Mammary epithelial cell (primary cell): ENCODE measurements at places on chromosomes 5 and 9. TPM values are rescaled to one million over a fixed set of nuclear protein-coding genes. Genes with fewer than 3 reads are reported as not detected.
A peak's percentile ranks its signal among the peaks of the same experiment; 100 is the strongest.

- DNase-seq, result no peak
Observed at GRCh38 chr9:103819936-103820335, 274.2 kb upstream of the SMC2 start.

DNA sequence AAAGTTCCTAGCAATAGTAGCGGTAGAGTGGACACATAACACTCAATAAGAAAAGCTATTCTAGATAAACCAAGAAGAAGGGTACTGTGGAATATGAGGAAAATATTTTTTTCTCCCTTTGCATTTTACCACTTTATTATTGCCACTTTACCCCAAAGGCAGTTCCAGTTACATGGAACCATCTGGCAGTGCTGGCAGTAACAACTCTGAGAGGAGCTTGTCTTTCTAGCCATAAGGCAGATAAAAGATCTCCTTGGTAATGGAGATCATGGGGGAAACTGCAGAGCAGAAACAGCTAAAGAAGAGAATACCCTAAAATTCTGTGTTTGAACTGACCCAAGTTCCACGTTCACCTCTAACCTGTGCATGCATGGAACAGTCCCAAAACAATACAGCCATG lies 38.5 kb downstream of the UBTD2 start:
- no peak for DNase-seq

DNA sequence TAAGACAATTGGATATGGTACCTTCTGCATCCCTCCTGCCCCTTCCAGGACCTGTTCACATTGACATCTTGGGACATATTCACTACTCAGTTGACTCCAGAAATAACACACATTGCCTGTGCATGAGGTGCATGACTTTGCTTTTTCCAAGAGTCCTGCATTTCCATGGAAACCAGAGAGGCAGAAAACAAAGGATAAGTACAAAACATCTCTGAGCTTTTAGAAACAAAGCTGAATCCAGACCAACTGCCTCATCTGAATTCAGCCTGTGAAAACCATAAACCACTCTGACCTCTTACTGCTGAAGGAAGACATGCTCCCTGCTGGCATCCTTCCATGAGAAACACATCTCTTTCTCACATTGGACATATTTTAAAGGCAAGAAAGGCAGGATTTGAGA lies 695.1 kb downstream of the TAF11L14 start:
- no peak for DNase-seq

DNA sequence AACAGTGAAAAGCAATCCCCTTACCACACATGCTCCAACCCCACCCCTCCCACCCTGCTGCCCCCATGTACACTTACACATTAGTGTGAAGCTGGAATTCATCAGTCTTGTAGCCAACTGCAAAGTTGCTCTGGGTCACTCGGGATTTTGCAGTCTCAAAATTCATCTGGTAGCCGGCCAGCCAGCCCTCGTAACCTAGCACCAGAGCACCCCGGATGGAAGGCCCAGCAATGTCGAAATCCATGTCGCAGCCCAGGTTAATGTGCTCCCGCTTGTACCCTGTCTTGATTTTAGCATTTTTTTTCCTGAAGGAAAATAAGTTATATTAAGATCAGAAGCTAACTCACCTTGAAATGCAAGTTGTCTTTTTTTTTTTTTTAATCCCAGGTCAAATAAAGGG lies 12.2 kb upstream of the C5orf15 start:
- DNase-seq, result no peak

- no peak for DNase-seq
Observed at GRCh38 chr9:19386502-19387044, 6.5 kb upstream of the RPS6 start.

GRCh38 chr5:1058083-1058945 lies 49.7 kb downstream of the NKD2 start:
- DNase-seq, result no peak

DNA sequence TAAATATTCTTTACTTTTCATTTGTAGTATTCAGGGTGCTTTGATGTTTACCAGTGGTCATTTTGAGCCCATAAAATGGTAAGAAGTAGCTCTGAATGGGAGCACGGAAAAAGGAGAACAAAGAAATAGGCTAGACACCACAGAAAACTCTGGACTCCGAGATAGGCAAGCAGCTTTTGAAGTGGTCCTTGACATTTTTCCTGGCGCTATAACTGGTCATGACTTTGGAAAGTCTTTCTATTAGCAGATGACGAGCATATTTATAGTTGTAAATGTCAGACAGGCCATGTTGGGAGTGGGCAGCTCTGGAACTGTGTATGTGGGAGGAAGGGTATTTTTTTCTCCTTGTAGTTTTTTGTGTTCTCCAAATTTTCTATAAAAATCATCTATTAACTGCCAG lies 126.1 kb upstream of the POC5 start:
- no peak for DNase-seq

GRCh38 chr5:124738681-124739633 lies 7.5 kb downstream of the ZNF608 start:
- no peak for DNase-seq

DNA sequence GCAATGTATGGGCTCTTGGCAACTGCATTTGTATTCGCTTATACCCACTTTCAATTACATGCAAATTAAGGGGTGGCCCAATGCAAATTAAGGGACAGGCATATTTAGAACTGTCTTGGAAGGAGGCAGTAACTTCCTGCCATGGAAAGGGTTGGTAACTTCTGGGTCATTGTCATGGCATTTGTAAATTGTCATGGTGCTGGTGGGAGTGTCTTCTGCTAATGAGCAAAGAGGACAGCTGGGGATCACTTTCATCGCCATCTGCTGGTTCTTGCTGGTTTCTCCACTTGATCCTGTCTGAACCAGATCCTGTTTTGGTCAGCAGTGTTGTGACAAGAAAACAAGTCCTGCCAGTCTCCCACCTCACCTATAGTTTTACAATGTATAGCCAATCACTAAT lies 23.3 kb upstream of the UGT3A2 start:
- peak; percentile 21 for DNase-seq

- no peak for DNase-seq
Observed at GRCh38 chr5:72394688-72395087, 74.5 kb downstream of the PTCD2 start.

DNA sequence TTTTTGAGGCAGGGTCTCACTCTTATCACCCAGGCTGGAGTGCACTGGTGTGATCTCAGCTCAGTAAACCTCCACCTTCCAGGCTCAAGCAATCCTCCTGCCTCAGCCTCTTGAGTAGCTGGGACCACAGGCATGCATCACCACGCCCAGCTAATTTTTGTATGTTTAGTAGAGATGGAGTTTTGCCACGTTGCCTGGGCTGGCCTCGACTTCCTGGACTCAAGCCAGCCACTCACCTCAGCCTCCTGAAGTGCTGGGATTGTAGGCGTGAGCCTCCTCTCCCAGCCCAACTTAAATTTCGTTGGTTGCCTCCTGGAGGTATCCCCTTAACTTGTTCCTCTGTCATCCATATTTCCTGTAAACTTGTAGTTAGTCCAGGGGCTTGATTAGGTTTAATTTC lies 47.2 kb downstream of the RAB24 start:
- DNase-seq, result peak; percentile 43

- no peak for DNase-seq
Observed at GRCh38 chr5:77255617-77256016, 45.1 kb downstream of the PDE8B start.

- DNase-seq, result peak; percentile 40
Observed at GRCh38 chr9:117555964-117556629, 141.2 kb upstream of the ASTN2 start.

DNA sequence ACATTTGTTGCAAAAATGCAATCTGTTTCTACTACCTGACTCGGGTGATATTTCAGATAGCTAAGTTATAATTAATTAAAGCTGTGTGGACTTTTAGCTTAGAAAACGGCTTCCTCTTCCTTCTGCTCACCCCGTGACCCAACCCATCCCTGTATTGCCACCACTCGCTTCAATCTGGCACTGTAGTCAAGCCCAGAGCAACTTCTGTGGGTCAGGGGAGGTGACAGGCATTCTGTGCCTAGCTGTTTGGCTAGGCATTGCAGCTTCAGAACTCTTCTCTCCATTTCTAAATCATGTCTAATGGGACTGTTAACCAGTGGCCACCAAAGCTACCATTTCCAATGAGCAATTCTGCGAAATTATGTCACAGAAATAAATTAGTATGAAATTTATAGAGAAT lies 179.7 kb upstream of the TLX3 start:
- no peak for DNase-seq

DNA sequence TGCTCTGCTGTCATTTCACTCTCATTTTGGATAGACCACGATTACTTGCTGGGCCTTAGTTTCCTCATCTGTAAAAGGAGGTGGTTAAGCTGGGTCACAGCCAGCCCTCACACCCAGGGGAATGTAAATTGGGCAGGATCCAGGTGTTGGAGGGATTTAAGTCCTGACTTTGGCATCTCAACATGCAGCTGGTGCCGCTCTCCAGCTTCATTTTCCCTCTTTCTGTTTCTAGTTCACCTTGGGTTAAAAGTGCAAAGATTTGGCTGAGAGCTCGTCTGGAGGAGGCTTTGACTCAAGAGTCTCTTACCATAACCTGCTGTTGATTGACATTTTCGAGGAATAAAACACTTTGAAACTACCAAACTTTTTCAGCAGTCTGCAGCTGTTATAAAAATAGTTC lies 144.3 kb upstream of the DHFR start:
- no peak for DNase-seq

DNA sequence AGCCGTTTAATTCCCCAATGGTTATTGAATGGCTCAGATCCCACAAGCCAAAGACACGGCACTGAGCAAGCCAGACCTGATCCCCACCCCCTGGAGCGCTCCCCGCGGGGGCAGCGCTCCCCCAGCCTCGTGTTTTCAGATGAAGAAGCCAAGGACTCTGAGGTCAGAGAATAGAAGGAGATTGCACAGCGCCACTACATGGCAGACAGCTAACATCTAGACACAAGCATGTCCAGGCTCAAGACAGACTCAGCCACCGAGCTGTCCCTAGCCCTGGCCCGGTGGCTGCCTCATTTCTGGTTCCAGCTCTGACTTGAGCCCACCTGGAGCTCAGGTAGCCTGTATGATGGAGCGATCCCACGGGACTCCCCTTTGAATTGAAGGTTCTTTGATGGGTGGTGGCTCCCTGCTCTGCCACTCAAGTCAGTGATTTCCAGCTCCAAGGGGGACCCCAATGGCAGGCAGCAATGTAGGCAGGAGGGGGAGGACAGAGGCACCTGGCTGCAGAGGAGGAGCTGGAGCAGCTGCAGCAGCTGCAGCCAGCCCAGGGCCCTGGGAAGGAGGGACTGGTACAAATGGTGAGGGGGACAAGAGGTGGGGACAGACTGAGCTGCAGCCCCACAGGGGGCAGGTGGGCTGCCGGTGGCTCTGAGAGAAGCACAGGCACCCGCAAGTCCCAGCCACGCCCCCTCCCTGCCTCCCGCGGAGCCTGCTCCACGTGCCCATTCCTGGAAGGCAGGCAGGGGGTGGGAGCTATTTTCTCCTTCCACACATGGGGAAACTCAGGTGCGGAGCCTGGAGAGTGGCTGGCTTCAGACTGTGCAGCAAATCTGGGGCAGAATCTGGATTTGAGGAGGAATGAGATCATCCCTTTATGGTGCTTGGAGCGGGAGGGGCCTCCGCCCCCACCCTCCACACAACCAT lies 40.2 kb downstream of the NTNG2 start:
- no peak for DNase-seq

DNA sequence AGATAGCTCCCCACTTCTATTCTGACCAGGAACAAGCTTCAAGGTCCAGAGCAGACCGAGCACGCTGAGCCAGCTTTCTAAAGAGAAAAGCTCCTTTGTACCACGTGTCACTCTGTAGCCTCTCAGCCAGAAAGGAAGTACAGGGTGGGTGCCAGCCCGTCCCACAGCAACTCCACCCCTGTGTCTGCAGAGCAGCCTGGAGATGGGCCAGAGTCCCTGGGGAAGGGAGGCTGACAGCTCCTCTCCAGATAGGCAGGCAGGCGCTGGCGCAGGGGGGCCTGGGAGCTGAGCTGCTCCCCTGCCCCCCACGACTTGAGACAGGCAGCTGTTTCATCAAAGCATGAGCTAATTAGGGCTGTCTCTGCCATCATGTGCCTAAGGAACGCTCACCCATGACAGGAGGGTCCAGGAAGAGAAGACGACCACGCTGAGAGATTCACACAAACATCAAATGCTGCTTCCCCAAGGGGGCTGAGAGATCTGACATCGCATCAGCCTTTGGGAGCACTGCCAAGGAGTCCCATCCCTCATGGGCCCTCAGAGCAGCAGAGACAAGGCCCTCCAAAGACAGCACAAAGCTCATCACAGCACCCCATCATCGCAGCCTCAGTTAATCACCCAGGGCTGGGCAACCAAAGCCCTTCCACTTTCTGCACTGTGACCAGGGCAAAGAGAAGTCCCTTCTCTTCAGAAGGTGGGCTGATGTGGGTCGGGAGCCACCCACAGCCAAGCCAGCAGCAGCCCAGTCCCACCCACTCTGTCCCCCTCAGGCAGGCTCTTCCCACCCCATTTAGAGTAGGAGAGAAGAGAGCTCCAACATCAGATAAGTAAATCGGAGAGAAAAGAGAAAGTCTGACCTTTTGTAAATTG lies 78.5 kb upstream of the LRRTM2 start:
- no peak for DNase-seq

The ANKRD34B gene
- total RNA-seq, result not detected in 2 replicates

The TLX3 gene
- not detected for total RNA-seq

The GTF3C5 gene
- 28.5 TPM for total RNA-seq

The CATSPER3 gene
- total RNA-seq, result not detected

The ADRB2 gene
- total RNA-seq, result 14.8 and 21.1 TPM in 2 replicates
